ENCODE measurements at places on chromosomes 4 and X. TPM values are rescaled to one million over a fixed set of nuclear protein-coding genes. Genes with fewer than 3 reads are reported as not detected.
A peak's percentile ranks its signal among the peaks of the same experiment; 100 is the strongest.

TREX2 gene
- total RNA-seq = 2.7 TPM

DNA sequence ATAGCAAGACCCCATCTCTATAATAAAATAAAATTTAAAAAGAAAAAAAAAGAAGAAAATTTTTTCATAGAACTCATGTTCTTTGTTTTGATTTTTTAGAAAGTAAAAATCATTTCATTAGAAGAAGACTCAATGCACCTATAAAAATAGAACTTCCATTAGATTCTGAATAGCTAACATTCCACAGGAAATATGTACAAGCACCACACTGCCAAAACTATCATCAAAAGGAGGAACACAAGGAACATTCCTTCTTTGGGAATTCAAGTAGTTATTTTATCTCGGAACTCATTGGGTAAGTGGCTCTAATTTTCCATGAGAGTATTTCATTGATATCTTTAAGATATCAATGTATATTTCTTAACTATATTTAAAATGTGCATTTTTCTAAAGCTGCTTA, 157.6 kb downstream of the CAMK2D start:
- H3K4me3 ChIP-seq = no peak overlapping the region
- no peak overlapping the region for H3K27ac ChIP-seq
- H3K4me1 ChIP-seq = peaks cover 31% of the 10 kb centered on the region

RAB41 gene
- not detected for total RNA-seq

DNA sequence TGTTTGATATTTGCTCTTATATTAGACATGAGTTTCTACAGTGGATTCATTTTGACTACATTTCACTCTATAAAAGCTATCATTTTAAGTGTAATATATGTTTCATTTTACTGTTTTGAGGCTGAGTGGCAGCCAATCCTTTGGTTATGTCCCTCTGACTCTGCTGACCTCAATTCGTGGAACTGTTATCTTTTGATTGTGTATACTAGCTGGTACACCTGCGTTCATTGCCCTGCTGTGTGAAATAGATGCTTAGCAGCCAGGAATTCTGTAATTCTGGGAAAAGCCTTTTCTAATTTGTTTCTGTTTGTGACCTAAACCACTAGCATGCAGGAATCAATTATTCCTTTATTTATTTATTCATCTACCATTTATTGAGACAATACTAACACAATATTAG, 269.4 kb upstream of the CT83 start:
- no peak overlapping the region for H3K4me3 ChIP-seq
- DNase-seq = no peak
- H3K27me3 ChIP-seq = no peaks in the 10 kb centered on the region
- H3K36me3 ChIP-seq = no peaks in the 10 kb centered on the region

DNA sequence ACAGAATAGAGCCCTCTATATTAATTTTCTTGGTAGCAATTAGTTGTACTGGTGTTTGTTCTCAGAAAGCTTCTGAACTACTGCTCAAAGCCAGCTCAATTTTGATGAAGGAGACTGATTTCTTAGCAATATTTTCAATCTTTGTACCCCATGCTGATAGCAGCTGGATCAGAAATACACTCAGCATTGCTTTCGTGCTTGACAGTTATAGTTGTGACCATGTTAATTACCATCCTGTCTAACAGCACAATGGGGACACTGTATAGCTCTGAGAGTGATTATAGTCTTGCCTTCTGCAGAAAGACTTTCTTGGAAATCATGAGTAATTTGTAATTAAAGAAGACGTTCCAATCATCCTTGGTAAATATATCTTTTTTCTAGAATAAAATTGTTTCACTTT, 79.7 kb upstream of the GNPDA2 start:
- no peak overlapping the region for H3K27ac ChIP-seq
- H3K27me3 ChIP-seq = no peaks in the 10 kb centered on the region
- H3K4me3 ChIP-seq = no peak overlapping the region

GRCh38 chrX:152202886-152203285, 64.5 kb upstream of the MAGEA10 start:
- H3K27me3 ChIP-seq = peaks cover 11% of the 10 kb centered on the region
- H3K27ac ChIP-seq = no peak overlapping the region
- DNase-seq = no peak
- H3K4me1 ChIP-seq = no peaks in the 10 kb centered on the region
- H3K36me3 ChIP-seq = no peaks in the 10 kb centered on the region

EGF gene
- total RNA-seq = not detected

DNA sequence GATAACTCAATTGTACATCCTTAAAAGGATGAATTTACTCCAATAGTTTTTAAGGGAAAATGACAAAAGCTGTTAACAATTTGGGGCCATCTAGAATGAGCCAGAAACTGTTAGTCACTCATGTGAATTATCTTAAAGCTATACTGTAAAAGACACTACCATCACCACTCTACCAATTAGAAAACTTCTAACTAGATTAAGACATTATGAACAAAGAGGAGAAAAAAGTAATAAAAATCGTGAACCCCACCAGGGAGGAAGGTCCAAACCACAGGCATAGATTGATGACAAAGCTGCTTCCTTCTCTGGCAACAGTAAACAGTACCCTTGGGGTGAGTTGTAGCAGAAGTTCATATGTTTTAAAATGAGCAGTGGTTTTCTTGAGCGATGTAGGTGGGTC, 106.1 kb downstream of the PDGFC start:
- H3K4me3 ChIP-seq = no peak overlapping the region
- no peaks in the 10 kb centered on the region for H3K36me3 ChIP-seq
- H3K4me1 ChIP-seq = no peaks in the 10 kb centered on the region
- DNase-seq = no peak

TEX13C gene
- not detected for total RNA-seq

GRCh38 chrX:154507673-154508383, 8.2 kb downstream of the FAM3A start:
- DNase-seq = no peak
- no peak overlapping the region for H3K27ac ChIP-seq
- no peak overlapping the region for H3K4me3 ChIP-seq
- peaks cover 7% of the 10 kb centered on the region for H3K36me3 ChIP-seq
- H3K4me1 ChIP-seq = peaks cover 14% of the 10 kb centered on the region

- no peaks in the 10 kb centered on the region for H3K27me3 ChIP-seq
- DNase-seq = no peak
- peaks cover 47% of the 10 kb centered on the region for H3K4me1 ChIP-seq
- H3K4me3 ChIP-seq = peak overlapping the region; percentile 58
Measured at GRCh38 chr4:158811704-158812103, 42.9 kb downstream of the FNIP2 start.

DNA sequence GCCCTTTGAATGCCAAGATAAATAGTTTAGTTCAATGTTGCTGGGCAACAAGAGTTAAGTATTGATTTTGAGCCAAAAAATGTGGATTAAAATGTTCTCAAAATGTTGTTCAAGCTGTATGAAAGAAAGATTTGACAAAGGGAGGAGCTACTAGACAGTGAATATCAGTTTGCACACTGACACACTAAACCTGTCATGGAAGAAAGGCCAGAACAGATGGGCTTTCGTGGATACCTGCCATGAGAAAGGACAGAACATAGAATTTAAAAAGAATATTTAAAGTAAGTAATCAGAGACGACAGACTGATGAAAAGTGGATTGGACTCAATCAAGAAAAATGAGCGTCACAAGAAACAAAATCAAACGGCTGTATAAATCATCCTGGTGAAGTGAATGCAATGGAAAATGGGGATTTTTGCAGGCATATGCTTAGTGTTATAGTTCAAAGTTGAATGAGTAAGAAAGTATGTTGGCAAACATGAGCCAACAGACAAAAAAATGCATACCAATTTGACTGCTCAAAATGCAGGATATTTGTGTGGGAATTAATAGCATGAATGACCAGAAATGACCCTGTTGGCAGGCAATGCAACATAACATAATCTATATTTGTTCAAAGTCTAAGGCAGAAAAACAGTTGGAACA, 7.4 kb downstream of the PCDH18 start:
- no peaks in the 10 kb centered on the region for H3K4me1 ChIP-seq
- H3K4me3 ChIP-seq = no peak overlapping the region
- no peaks in the 10 kb centered on the region for H3K27me3 ChIP-seq

- no peak for DNase-seq
- no peaks in the 10 kb centered on the region for H3K27me3 ChIP-seq
- peaks cover 3% of the 10 kb centered on the region for H3K36me3 ChIP-seq
- H3K27ac ChIP-seq = no peak overlapping the region
Measured at GRCh38 chr4:6803246-6803645, 20.7 kb downstream of the KIAA0232 start.

PLK4 gene
- total RNA-seq = 51.0 TPM

GRCh38 chr4:184147858-184148737, 69.6 kb downstream of the ENPP6 start:
- H3K27me3 ChIP-seq = peaks cover 7% of the 10 kb centered on the region
- no peak for DNase-seq
- no peaks in the 10 kb centered on the region for H3K36me3 ChIP-seq

DNA sequence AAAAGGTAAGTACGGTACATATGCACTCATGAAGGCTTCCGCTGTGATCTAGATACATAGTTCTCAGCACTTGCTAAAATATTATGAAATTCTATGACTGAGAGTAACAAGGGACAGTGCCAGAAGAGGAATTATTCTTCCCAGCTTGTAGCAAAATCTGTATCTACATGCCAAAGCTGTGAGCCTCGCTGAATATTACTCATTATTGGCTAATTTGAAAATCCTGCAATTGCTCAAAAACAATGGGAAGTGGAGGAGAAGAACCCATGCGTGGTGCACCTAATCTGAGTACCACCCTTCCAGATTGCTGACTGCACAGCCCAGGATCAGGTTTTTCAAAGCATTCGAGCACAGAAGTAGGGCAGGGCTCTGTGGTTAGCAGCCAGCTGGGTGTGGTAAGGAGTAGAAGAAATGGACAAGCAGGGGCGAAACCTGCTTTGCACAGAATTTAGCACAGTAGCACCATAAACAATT, 17.4 kb upstream of the PDCL2 start:
- no peak overlapping the region for H3K27ac ChIP-seq
- peaks cover 9% of the 10 kb centered on the region for H3K27me3 ChIP-seq
- no peaks in the 10 kb centered on the region for H3K4me1 ChIP-seq
- DNase-seq = no peak
- H3K4me3 ChIP-seq = peak overlapping the region; percentile 41
- no peaks in the 10 kb centered on the region for H3K36me3 ChIP-seq
